DMS79 (cell line): ENCODE measurements at places on chromosomes 3 and 15.

GRCh38 chr15:85751291-85752123 is 43.2 kb downstream of the KLHL25 start:
- no peak for DNase-seq

- no peak for DNase-seq
Measured at GRCh38 chr3:62798000-62798399, 77.2 kb downstream of the CADPS start.

DNA sequence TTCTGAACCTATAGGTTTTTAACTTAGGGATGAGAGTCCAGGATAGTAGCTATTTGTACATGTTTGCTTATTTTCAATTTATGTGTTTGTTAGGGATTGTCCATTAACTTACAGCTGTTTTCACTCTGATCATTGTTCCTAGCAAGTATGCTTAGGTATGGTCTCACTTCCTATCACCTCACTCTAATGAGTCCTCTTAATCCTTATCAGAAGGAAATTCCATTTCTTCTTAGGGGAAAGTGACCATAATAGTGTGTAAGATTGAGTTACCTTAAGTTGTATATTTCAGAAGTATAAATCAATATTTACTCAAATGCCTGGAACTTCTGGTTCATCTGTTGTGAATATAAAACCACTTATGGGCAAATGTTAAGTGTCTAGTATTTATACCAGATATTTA is 53.0 kb downstream of the PIAS1 start:
- no peak for DNase-seq

GRCh38 chr3:56720849-56721248 is 37.8 kb upstream of the TASOR start:
- no peak for DNase-seq

DNA sequence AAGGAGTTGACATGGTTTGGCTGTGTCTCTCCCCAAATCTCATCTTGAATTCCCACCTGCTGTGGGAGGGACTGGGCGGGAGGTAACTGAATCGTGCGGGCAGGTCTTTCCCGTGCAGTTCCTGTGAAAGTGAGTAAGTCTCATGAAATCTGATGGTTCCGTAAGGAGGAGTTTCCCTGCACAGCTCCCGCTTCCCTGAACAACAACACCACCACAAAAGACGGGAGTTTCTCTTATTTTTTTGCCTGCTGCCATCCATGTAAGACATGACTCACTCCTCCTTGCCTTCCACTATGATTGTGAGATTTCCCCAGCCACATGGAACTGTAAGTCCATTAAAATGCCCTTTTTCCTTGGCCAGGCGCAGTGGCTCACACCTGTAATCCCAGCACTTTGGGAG is 22.7 kb downstream of the XXYLT1 start:
- no peak for DNase-seq

DNA sequence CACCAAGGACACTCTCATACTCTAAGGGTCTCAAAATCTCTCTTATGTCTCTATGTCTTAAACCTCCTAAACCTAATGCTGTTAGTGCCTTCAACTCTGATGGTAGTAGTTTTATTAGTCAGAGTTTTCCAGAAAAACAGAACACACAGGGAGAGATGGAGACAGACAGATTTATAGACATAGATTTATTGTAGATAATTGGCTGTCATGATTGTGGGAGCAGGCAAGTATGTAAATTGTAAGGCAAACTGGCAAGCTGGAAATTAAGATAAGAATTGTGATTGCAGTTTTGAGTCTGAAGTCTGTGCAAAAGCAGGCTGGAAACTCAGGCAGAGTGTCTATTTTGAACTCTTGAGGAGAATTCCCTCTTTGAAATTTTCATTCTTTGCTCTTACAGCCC is 96.3 kb upstream of the ROBO1 start:
- no peak for DNase-seq

- no peak for DNase-seq
Measured at GRCh38 chr3:164375995-164376394, 702.3 kb downstream of the SI start.

DNA sequence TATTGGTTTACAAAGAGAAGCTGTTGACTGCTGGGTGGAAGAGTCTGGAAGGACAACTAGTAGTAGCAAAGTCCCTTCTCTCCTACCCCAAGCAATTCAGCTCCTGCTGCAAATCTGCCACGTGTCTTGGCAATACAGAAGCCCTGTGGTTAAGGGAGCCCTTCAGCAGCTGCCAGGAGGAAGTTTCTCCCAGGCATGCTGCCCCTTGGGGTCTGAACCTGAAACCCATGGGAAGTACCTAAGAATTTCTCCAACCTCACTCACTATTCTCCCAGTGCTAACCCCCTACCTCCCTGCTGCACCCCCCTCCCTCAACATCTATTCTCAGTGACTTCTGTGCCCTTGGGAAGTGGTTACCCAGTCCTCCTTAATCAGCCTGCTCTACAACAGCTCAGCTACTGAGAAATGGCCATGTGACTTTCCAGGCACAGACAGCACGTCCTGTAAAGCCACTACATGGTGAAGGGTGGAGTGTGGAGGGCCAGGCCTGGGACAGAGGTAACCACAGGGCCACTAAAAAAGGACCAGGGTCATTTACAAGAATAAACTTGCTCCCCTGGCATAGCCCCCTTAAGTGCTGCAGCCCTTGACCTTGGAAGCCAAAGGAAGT is 316.6 kb downstream of the NTRK3 start:
- DNase-seq, result no peak

DNA sequence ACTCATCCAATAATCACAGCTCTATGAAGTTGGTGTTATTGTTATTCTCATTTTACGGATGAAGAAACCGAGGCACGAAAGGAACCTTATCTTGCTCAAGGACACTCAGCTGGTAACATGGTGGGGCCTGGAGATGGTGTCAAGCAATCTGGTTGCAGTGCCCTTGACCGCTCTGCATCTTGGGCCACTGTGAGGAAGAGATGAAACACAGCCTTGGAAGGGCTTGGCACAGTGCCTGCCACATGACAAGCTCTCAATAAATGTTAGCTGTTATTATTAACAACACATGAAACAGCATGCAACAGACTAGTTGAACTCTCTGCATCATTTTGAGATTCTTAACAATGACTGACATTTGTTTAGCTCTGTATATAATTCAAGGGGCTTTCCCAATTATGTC is 10.1 kb upstream of the ITGA11 start:
- DNase-seq, result peak; percentile 52

GRCh38 chr3:169286992-169287391 is 376.5 kb downstream of the MECOM start:
- DNase-seq, result peak; percentile 33

DNA sequence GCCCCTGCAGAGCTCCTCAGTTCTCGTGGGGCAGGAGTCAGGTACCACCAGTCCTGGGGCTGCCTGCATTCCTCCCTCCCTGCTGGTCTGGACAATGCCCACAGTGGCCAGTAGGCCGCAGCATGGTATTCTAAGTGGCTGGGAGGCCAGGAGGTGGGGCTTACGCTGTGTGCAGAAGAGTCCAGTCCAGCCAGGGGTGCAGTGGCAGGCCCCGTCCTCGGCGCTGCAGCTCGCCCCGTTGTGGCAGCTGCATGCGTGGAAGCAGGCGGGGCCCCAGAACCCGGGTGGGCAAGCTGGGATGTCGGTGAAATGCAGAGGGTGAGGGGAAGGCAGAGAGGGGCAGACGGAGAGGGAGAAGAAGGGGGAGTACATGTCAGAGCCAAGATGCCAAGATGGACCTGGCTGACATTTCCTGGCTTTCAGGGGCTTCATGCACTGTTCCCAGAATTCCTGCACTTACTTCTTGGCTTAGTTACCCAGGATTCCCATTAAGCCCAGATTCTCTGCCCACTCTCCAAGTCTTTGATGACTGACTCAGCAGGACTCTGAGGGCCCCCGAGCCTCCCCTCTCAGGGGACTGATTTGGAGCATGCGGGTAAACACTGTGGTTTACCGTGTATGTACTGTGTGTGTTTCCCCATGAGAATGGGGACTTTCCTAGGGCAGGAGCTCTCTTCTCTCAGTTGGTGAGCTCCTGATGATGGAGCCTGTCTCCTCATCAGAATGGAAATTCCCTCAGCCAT is 47.5 kb downstream of the RAB11A start:
- no peak for DNase-seq

DNA sequence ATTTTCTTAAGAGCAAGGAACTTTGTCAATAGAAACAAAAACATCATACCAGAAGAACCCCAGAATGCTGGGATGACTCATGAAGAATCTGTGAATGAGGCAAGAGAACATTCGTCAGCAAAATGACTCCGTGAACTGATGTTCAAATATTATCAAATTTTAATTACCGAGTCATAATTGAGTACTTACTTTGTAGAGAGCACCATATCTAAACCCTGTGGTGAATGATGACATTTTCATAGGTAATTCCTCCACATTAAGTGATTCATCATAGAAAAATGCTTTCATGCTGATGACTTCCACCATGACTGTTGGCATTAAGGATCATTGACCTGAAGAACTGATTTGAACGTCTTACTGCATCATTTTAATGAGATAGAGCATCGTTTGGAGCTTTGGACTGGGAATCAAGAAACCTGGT is 56.3 kb downstream of the PPARG start:
- no peak for DNase-seq
